Stimulated activated CD4-positive, alpha-beta T cell treated with anti-CD3 and anti-CD28 coated beads, Interleukin-2, amount 100 ng/mL, for 4 hours (primary cell): ENCODE measurements at places on chromosomes 12 and 14.

GRCh38 chr12:116604951-116605641 is 45.9 kb downstream of the MAP1LC3B2 start:
- DNase-seq = no peak

GRCh38 chr12:58529897-58530741 is 390.2 kb downstream of the LRIG3 start:
- no peak for DNase-seq

DNA sequence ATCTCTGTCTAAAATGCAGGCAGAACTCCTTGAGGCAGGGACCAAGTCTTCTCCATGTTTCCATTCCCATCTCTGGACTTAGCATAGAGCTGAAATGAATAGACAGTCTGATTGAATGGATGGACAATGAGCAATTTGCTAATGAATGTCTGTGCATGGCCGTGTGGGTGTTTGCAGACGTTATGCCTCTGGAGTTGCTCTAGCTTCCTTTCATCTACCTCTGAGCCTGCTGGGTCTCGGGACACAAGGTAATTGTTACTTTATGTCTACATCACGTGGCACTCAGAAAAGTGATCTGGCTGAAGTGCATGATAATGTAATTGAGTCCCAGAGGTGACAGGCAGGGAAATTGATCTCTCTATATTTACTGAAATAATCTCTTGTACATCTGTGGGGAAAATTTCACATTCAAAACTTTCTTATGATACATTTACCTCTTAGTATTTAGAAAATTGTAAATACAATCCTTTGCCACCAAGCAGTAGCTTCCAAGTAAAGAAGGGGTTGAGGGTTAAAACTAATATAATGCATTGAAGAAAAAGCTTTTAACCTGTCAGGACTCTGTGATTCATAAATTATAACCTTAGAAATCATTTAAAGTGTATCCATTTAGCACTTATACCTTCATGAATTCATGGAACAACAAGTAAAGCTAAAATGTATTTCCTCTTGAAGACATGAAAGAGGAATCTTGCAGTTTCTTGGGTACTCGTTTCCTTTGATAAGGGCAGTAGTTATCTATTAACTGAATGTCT is 424.1 kb downstream of the APAF1 start:
- no peak for DNase-seq

DNA sequence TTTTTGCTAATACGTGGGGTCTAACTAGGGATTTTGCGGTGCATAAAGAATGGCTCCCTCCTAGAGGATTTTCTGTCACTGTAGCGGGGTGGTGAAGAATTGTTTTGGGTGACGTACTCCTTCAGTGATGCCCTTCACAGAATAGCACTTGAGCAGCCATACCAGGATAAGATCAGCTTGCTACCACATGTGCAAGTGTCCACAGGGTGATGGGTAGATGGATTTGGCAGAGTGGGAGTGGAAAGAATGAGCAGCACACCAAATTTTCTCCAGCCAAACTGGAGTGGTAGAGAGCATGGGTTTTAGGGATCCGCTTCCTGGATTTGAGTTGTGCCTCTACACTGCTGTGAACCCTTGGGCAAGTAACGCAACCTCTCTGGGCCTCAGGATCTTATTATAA is 2.3 kb downstream of the TCP11L2 start:
- DNase-seq = no peak

- DNase-seq = no peak
Observed at GRCh38 chr14:91363776-91364523, 53.7 kb downstream of the CCDC88C start.

- no peak for DNase-seq
Observed at GRCh38 chr14:98514016-98514415, 758.0 kb downstream of the BCL11B start.

DNA sequence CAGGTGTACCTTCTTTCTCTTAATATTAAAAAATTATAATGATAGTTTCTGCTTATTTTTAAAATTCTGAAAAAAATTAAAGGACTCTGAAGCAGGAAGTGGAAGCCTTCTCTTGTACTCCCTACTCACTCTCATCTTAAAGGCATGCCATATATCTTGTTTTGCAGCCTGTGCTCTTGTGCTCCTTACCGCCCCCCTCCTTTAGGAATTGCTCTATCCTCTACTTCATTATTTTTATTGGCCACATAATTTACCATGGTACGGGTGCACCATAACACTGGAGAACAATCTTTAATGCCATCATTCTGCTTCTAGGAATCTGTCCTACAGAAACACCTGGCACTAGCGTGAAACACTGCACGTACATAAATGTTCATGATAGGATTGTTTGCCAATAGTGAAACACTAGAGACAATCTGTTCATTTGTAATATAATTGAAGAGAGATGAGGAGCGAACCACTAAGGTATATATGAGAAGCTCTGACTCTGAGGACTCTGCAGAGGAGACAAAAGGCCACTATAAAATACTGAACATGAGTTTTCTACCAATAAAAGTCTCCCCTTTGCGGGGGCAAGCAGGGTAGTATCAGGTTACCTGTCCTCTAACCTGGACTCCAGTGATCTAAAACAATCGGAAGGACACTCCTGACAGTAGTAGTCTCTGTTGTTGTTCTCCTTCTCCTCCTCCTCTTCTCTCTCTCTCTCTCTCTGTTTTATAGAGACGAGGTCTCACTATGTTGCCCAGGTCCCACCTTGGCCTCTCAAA is 6.3 kb upstream of the NYNRIN start:
- no peak for DNase-seq

- DNase-seq = no peak
Observed at GRCh38 chr12:92400006-92400405, 254.4 kb upstream of the BTG1 start.

- DNase-seq = no peak
Observed at GRCh38 chr14:76497550-76498462, 121.9 kb downstream of the ESRRB start.

DNA sequence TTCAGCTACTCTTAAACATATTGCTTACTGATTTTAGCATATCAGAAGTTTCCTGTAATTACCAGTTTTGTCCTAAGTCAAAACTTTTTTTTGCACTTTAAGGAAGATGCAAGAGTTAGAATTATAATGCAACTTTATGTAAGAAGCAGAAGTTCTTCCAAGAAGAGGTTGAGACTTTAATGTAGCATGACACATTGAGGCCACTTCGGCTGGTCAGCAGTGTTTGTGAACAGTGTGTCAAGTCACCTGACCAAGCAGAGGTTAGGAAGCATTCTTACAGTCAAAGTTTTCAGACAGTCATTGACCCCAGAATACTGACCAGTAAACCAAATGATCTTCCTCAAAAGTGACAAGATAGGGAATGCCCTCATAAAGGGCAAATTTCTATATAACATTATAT is 15.2 kb downstream of the FGFR1OP2 start:
- no peak for DNase-seq

DNA sequence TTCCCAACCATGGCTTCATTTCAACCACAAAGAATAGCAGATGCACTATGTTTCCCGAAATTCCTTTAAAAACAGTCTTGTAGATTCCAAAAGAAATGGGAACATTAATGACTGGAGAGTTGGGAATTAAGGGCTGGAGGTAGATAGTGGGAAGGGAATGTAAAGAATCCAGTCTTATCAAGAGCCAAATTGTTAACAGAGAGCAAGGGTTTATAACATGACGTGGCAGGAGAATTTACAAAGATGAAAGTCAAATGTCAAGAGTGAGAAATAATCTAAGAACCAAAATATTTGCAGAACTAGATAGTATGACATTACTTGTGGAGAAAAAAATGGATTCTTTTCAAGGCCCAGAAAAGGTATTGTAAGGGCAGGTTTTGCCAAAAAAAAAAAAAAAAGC is 200.9 kb downstream of the GRIN2B start:
- no peak for DNase-seq

DNA sequence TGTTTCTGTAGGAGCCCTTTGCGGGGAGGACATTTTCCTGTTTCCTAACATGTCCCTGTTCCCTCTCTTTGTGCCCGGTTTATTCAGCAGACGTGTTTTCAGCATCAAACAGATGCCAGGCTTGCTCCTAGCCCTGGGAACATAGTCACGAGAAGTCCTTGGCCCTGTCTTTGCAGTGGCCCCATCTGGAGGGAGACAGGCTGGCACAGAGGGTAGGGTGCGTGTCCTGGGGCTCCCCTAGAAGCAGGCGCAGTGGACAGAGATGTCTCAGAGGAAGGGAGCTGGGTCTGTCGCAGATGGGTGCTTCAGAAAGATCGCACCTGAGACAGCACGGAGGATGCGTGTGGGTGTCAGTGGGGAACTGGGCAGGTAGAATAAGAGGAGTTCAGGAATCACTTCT is 75.0 kb upstream of the DYNC1H1 start:
- DNase-seq = no peak

- DNase-seq = no peak
Observed at GRCh38 chr14:24366721-24367513, 1.1 kb upstream of the NFATC4 start.

DNA sequence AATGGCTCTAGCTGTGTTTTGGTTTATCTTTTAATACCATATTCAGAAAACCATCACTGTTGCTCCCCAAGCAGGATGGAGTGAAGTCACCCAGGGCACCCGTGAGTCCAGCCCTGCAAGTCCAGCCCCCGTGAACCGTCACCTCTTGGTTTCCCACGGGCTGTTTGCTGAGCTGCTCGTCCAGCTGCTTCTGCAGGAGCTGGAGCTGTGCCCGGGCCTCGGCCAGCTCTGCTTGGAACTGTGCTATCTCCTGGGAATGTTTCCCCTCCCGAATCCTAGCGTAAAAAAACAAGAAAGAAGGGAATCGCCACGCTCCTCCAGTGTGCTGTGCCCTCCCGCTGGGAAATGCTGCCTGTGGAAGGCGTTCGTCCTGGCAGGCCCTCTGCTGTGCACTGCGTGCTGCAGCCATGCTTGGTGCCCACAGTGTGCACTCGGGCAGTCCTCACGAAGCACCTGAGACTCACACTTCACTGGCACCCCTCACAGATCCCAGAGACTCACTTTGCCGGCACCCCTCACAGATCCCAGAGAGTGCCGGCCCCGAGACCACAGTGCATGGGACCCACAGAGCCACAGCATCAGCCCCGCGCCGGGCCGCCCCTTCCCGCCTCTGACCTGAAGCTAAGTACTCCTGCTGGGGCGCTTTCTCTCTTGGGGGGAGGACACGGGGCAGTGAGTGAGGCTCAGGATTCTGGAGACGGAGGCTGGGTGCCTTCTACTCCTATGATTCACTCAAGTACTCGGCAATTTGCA is 15.4 kb upstream of the ANKLE2 start:
- no peak for DNase-seq

DNA sequence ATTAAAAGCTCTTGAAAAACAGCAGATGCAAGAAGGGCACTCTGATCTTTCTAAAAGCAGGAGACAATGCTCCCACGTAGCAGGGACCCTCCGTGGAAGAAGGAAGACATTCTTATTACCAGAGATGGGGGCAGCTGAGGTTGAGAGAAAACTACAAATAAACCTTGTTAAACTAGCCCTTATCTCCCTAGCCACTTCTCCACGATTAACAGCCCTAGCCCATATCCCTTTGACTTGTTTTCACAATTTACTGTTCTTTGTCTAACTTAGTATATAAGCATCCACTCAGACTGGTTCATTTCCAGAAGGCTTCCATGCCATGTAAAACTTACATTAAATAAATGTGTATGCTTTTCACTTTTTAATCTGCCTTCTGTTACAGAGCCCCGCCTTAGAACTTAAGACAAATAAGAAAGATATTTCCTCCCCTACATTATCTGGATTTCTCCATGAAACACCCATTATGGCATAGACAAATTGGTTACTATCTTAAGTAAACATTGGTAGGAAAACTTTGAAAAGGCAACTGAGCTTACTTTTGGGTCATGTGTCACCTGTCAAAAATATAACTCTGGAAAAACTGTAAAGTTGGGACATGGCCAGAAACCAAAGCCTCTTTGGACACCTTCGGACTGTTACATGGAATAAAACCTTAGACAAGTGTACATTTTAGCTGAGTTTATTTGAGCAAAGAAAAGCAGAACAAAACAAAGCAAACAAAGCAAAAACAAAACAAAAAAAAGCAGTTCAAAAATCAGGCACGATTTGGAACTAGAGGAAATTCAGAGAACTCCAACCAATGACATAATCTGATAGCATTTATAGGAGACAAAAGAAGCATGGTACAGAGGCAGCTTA is 4.9 kb upstream of the RNASE1 start:
- no peak for DNase-seq

- DNase-seq = no peak
Observed at GRCh38 chr12:24482882-24483604, 465.9 kb downstream of the BCAT1 start.

DNA sequence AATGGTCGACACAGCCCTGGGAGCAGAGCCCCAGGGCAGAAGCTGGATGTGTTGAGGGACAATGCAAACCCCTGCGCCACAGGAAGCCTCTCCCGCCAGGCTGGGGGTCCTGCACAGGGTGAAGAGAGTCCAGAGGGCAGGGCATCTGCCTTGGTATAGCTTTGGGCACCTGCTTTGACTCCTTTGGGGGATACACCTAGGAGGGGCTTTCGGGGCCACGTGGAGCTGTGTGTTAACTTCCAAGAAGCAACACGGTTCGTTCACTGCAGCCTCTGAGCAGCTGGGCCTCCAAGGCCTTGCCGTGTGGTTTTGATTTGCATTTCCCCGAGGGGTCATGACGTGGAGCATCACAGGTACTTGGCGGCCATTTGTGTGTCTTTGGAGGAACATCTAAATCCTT is 5.8 kb upstream of the PUS1 start:
- DNase-seq = no peak

DNA sequence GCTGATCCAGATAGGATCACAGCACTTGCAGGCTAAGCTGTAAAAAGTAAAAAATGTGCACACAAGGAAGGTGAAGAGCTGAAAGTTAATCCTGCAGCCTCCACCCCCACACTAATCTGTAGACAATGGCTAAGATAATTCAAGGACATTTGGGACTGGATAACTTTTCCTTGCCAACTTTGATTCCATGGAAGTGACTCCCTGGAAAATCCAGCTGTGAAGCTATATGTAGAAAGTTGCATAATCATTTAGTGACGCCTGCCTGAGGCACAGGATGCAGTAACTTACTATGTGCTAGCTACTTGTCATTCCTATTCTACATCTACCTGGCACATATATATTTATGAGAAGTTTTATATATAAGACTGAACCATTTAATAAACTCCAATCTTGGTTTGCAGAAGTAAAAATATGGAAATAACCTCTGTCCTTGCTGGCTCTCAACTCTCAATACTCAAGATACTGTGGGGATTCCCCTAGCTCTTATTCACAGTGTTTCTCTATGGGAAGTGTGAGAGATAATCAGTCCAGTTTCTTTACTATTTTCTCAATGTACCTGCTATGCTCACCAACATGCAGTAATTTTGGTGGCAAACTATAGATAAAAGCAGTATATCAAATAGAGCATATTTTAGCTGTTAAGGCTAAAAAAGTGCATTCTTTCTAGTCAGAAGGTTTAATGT is 14.8 kb downstream of the LDHB start:
- no peak for DNase-seq

DNA sequence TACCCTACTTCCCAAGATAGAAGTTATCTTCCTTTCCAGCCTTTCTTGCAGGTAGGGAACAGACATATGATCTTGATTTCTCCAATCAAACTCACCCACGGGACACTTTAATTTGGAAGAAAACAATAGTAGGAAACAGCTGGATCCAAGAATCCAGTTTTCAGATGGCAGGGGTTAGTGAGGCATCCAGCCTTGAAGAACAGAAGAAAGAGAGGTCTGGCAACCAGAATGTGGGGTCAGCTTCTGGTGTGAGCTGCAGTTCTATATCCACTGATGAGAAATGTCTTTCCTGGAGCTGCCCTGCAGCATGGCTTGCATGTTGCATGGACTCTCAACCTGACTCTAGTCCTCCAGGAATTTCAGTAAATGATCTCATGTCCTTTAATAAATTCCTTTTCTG is 83.8 kb downstream of the TTC8 start:
- DNase-seq = no peak

- no peak for DNase-seq
Observed at GRCh38 chr12:10511756-10512355, 6.2 kb downstream of the EIF2S3B start.

GRCh38 chr14:25406818-25407217 is 356.9 kb upstream of the STXBP6 start:
- DNase-seq = no peak
